ENCODE measurements at places on chromosomes 12 and 14.

DNA sequence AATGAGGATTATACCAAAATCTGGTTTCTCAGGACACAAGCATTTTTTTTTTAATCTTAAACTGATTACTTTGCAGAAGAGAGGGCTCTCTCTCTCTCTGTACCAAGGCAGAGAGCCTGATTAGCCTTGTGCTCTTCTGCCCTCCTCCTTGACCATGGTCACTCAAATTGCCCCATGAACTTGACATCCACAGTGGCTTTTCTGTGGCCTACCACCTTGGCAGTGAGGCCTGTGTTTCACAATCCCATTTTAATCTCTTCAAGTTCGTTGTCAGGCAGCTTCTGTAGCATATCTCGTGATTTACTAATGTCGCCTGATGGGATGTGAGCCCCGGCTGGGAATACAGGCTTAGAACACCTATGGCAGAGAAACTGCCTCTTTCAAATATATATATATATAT, 30.7 kb upstream of the PWP1 start:
- no peak for DNase-seq

GRCh38 chr14:99320105-99320572, 48.1 kb upstream of the BCL11B start:
- DNase-seq: peak; percentile 12

DNA sequence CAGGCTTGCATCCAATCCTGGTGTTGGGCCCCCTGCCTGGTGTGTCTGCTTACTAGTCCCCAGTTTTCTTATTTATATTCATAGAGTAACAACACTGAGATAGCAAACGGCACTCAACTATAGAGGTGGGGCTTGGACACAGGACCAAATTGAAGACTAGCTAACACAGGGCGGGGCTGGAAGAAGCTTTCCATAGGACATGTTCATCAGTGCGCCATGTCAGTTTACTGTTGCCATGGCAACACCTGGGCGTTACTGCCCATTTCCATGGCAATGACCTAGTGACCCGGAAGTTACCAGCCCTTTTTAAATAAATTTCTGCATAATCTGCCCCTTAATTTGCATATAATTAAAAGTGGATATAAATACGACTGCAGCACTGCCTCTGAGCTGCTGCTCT, 275.5 kb upstream of the TMEM132C start:
- no peak for DNase-seq

DNA sequence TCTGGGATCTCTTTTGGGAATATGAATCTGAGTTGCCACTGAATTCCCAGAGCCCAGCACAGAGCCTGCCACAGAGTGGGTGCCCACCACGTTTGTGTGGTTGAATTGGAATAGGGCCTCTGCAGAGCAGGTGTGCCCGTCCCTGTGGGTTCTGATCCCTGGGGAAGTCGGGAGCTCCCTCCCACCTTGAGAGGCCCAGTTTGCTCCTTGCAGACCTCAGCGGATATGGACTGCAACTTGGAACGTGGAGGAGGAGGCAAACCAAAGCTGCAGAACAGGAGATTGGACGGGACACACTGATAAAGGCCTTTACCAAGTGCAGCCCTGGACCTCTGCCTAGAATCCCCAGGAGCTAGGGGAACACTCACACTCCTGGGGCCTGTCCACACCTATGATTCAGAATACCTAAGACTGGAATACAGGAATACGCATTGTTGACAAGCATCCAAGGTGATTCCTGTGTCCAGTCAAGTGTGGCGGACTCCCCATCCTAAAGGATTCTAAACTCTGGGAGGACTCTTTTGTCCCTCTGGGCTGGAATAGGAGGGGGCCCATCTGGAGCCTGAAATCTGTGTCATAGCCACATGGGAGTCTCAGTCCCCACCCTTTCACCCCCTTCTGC, 2.4 kb downstream of the KRT76 start:
- no peak for DNase-seq

DNA sequence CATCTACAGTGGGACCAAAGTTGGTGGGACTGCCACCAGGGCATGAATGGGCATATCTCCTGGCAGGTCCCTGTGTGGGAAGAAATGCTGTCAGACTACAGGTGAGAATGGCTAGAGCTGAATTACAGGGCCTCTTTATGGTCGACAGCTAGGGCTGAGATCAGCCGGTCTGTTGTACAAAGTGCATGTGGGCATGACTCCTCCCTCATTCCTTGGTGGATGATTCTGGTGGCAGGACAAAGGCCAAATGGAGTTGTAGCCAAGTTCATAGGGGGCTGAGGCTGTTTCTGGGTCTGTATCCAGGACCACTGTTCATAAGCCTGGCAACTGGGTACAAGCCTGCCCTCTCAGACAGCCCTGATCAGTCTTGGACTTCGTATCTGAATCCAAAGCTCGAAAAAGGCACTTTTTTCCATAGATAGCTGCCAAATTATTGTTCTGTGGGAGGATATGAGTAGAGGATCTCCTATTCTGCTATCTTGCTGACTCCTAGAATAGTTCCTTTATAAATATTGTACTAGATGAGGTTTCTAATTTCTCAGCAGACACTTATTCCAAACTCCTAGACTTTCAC, 460.8 kb downstream of the TMEM117 start:
- no peak for DNase-seq

DNA sequence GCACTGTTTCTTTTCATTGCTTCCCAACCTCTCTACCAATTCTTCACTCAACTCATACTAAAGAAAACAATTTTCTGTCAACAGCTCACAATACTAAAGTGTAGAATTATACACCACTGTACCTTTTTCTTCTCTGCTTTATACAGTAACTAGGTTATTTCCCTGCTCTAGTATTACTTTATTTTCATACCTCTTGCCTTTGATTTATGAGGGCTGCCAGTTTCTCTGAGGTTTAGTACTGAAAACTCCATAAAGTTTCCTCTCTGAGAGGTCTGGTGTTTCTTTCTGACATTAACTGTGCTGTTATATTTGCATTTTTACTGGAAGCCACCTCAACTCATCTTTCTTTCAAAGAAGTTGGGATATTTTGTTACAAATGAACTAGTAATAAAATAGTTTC, 63.0 kb upstream of the GRIP1 start:
- no peak for DNase-seq

DNA sequence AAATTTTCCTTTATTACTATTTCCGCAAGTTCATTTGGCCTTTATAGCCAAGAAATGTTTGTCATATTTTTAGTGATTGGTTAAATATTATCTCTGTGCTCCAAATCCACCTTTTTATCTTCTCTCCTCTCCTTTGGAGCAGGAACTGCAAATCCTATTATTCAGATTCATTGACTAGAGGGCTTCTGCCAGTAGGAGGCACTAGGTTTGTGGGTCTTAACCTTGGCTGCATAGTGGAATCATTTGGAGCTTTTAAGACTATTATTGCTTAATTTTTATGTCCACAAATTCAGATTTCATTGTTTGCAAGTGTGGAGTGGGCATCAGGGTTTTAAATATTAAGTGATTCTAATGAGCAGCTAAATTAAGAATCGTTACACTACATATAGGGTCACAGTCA, 75.3 kb upstream of the SYT10 start:
- DNase-seq: no peak

GRCh38 chr12:105724641-105725040, 394.1 kb downstream of the C12orf75 start:
- DNase-seq: no peak

- no peak for DNase-seq
These were observed 41.1 kb upstream of the TSPAN9 start for GRCh38 chr12:3035815-3036702.

DNA sequence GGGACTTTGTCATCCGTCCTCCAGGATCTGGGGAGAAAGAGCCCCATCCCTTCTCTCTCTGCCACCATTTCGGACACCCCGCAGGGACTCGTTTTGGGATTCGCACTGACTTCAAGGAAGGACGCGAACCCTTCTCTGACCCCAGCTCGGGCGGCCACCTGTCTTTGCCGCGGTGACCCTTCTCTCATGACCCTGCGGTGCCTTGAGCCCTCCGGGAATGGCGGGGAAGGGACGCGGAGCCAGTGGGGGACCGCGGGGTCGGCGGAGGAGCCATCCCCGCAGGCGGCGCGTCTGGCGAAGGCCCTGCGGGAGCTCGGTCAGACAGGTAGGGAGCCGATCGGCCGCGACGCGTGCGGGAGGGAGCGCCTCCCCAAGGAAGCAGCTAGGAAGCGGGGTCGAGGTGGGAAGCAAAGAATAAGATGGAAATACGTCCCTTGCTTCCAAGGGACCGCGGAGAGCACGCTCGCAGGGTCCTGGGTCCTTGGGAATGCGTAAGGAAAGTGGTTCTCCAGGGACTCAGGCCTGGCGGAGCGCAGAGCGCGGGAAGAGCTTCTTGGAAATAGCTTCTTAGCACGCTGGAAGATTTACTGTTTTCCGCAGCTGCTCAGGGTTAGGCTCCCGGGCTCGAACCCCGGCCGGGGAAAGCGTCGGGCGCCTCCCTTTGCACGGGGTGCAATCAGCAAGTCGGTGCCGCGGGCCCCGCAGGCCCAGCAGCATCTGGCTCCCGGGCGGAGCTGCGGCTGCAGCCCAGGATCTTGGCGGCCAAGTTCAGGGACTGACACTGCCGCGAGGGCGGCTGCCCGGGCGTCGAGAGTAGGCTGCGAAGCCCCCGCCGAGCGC, 457 bp downstream of the SOCS2 start:
- DNase-seq: no peak

DNA sequence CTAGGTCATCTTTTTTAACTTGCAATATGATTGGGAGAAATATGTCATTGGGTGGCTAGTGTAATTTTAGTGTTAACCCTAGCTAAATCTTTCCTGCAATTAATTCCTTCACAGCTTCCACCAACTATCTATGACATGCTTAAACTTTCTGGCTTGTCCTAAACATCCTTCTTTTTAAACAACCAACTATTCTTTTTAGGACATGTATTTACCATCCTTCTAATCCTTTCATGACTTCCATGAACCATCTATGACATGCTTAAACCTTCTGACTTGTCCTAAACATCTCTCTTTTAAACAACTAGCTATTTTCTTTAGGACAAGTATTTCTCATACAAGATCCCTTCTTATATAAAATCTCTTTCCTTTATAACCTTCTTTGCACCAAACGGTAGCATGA, 179.6 kb upstream of the PDZRN4 start:
- DNase-seq: no peak

DNA sequence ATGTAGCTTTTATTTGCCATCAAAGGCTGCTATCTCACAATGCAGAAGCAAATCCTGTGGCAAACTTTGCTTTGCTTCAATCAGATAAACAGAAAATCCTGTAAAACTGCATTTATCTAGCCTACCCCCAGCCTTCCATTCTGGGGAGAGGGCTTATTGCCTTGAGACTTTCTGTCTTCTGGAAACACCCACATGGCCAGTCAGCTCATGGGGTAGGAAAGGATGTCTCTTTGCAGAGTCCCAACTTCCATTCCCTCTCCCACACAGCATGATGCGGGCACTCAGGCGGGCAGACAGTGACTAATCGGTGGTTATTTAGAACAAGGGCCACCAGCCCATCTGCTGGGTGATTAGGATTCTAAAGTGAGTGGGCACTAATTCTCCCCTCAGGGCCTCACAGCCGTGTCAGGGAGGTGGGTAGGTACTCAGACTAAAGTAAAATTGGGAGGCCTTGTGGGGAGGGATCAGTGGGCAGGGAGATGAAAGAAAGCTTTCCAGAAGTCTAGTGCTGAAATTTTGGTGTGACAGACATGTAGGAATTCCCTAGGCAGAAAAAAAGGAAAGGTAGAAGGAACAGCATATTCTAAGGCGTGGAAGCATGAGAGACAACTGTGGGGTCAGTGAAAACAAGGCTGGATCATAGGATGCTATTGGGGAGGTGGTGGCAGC, 720.5 kb downstream of the VRK1 start:
- DNase-seq: no peak

DNA sequence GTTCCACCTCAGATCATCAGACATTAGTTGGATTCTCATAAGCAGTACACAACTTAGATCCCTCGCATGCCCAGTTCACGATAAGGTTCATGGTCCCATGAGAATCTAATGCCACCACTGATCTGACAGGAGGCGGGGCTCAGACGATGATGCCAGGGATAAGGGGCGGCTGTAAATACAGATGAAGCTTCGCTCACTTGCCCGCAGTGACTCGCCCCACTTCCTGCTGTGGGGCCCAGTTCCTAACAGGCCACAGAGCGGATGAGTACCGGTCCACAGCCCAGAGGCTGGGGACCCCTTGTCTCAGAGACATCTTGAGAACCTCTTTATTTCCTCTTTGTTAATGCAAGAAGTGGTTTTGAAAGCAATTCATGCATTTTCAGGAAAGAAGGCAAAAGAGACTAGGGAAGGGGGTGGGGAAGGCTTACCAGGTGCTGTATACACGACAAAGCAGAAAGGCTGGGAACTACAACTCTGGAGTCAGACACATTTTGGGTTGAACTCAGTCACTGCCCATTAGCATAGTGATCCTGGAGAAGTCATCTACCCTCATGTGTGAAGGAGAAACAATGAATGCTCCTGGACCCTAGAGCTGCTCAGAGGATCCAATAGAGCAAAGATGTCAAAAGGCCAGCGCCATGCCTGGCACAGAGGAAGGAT, 68.7 kb downstream of the EID3 start:
- no peak for DNase-seq

DNA sequence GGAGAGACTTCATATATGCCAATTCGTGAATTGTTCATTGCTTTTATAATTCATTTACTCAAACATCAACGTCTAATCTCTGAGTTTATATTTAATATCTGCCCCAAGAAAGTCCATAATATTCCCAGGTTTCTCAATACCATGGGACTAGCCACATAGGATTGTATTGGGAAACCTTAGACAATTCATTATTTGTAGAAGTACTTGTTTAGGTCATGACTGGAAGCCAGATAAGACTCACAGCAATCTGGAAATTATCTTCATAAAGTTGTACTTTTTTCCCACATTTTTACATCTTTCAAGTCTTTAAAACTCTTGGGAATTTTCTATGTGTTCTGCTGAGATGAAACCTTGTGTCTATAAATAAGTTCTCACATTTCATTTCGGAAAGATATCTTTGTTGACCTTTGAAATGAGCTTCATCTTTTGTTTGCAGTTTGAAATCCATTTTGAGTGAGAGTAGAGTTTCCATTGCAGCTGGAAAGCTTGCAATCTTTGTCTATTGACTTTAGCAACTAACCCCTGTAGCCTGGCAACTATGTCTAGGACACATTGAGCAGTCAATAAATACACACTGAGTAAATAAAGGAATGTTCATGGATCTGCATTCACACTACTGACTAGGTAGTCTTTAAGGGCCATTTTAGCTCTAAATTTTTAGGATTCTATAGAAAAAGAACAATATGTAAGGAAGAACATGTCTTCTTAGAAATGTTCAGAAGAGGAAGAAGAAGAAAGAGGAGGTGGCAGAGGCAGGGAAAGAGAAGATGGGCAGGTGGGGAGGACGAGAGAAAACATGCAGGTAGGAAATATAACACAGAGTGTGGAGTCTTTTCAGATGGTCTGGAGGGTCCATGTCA, 154.4 kb downstream of the LRIG3 start:
- DNase-seq: no peak
